ENCODE measurements at places on chromosomes 2 and 18. TPM values are rescaled to one million over a fixed set of nuclear protein-coding genes. Genes with fewer than 3 reads are reported as not detected.

HS1BP3 gene
- polyA plus RNA-seq = 19.6 TPM

COLEC11 gene
- not detected for polyA plus RNA-seq

USP14 gene
- polyA plus RNA-seq = 35.5 TPM

SCYGR4 gene
- not detected for polyA plus RNA-seq

GPR35 gene
- polyA plus RNA-seq = 0.24 TPM

MC5R gene
- polyA plus RNA-seq = not detected

PLB1 gene
- 0.08 TPM for polyA plus RNA-seq

RAD51AP2 gene
- not detected for polyA plus RNA-seq

ZNF397 gene
- 6.7 TPM for polyA plus RNA-seq

ACKR3 gene
- 4.7 TPM for polyA plus RNA-seq

CDKL4 gene
- polyA plus RNA-seq = 0.40 TPM

BUB1 gene
- polyA plus RNA-seq = 3.7 TPM

SLC5A6 gene
- 18.5 TPM for polyA plus RNA-seq

SAG gene
- polyA plus RNA-seq = not detected

COL3A1 gene
- not detected for polyA plus RNA-seq

SERPINB2 gene
- polyA plus RNA-seq = not detected

SULT1C2 gene
- polyA plus RNA-seq = not detected

PRKRA gene
- 53.3 TPM for polyA plus RNA-seq

KCNF1 gene
- not detected for polyA plus RNA-seq

NPAS2 gene
- 0.72 TPM for polyA plus RNA-seq

RGPD3 gene
- polyA plus RNA-seq = not detected

EVX2 gene
- polyA plus RNA-seq = not detected

IL1B gene
- polyA plus RNA-seq = not detected

TMEM163 gene
- polyA plus RNA-seq = 1.0 TPM

B3GNT7 gene
- polyA plus RNA-seq = not detected

LINC00305 gene
- polyA plus RNA-seq = not detected

ACP1 gene
- 175 TPM for polyA plus RNA-seq

NCK2 gene
- 56.7 TPM for polyA plus RNA-seq

GMCL1 gene
- 33.4 TPM for polyA plus RNA-seq

XRCC5 gene
- 272 TPM for polyA plus RNA-seq

SCLY gene
- polyA plus RNA-seq = 11.4 TPM

RESP18 gene
- not detected for polyA plus RNA-seq

All from CD4-positive, CD25-positive, alpha-beta regulatory T cell (primary cell).